ENCODE measurements at places on chromosomes 16 and 17.

DNA sequence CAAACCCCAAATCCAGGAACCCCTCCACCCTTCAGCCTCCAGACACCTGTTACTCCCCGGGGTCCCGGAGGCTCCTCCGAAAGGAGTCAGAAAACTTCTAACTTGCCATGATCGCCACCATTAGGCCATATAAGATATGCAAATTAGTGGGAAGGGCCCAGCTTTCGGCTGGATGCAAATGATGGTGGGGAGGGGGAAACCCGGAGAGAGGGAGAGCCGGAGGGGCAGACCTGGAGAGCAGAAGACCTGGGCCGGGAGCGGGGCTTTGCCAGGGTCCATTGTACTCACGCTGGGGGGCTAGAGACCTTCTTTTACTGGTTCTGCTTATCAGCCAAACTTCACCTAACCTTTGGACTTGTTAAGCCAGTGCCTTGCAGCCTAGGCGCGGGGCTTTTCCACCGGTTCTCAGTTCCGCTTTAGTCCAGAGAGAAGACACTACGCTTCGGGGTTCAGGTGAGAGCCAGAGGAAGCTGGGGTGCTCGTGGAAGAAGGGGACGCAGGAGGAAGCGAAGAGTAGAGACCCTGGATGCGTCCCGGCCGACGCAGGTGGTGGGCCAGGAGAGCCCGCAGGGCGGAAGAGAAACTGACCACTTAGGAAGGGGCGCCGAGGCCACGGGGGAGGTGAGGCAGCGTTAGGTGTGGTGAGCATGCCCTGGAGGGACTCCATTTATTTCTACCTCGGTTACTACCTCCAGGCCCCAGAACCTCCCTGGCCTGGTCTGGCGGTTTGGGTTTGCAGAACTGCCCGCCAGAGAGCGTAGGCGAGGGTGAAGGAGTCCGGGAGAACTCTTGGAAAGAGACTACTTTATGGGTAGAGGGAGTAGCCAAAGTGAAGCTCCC lies at the start of gene HNF1B:
TSS of gene HNF1B (minus strand) at position 99 of the 840 bp plus-strand sequence. CDS start 175 bp downstream, outside the sequence.
- no peak for DNase-seq

DNA sequence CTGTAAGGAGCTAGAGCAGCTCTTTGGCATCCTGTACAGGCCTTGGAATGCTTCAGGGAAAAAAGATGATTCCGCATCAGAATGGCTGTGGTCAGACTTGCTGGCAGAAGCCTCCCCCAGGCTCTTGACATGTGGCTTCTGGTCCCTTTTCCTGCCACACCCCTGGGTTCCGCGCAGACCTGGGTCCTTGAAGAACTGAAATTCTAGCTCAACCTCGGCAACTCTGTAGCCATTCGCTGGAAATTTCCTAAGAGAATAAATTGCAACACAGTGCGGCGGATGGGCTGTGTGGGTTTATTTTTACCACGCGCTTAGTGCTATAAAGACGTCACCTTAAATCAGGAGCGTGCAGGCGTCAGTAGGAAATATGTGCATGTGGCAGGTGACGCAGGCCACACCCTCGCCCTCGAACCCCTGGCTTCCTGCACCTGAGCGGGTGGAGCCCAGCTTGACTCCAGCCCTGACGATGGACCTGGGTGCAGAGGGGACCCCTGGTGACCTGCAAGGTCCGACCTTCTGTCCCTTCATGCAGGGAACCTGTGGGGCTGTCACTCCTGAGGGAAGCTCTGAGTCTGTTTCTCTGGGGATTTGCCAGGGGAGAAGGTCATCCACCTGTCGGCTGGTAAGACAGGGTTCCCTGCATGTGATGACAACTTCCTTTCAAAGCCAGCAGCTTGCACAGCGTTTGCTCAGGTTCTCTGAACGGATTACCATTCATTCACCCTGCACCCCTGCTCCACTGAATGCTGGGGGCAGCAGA lies 46.3 kb downstream of the METRNL start:
- DNase-seq, result no peak

GRCh38 chr17:64309710-64310109 lies 46.6 kb upstream of the TEX2 start:
- DNase-seq, result no peak

- DNase-seq, result no peak
Observed at GRCh38 chr17:16915752-16916556, 56.0 kb downstream of the TNFRSF13B start.

- no peak for DNase-seq
Observed at GRCh38 chr17:17814162-17815061, 22.4 kb downstream of the SREBF1 start.

- no peak for DNase-seq
Observed at GRCh38 chr16:58614212-58614611, 15.4 kb downstream of the CNOT1 start.

GRCh38 chr16:80006241-80007215 lies 406.0 kb upstream of the MAF start:
- DNase-seq, result no peak

- no peak for DNase-seq
Observed at GRCh38 chr17:50471009-50471905, 2.6 kb upstream of the CHAD start.

DNA sequence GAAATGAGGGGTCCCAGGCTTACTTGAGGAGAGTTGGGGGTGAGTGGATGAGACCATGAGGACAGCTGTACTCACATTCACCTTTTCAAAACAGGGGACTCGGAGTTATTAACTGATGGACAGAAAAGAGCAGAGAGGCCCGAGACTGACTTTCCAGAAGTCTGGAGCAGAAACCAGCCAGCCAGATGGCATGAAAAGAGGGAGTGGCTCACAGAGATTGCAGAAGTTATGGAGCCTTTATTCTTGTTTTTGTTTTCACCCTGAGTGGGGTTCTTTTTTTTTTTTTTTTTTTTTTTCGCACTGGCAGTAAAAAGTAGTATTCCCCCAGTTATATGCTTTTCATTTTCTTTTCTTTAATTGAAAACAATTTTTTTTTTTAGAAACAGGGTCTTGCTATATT lies 18.9 kb downstream of the TVP23A start:
- DNase-seq, result no peak

DNA sequence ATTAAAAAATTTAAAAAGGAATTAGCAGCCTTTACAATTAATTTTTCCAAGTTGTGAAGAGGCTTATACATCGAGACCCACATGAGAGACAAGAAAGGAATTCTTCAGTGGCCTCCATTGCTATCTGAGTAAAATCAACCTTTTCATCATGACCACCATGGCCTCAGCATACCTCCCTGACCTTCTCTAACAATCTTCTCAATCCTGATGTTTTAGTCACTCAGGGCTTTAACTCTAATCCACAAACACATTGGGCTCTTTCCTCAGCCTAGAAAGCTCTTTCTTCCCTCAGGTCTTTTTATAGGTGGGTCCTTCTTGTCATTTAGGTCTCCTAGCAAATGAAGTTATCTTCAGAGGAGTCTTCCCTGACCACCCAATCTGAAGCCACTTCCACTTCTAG lies 46.4 kb downstream of the SPOP start:
- no peak for DNase-seq

DNA sequence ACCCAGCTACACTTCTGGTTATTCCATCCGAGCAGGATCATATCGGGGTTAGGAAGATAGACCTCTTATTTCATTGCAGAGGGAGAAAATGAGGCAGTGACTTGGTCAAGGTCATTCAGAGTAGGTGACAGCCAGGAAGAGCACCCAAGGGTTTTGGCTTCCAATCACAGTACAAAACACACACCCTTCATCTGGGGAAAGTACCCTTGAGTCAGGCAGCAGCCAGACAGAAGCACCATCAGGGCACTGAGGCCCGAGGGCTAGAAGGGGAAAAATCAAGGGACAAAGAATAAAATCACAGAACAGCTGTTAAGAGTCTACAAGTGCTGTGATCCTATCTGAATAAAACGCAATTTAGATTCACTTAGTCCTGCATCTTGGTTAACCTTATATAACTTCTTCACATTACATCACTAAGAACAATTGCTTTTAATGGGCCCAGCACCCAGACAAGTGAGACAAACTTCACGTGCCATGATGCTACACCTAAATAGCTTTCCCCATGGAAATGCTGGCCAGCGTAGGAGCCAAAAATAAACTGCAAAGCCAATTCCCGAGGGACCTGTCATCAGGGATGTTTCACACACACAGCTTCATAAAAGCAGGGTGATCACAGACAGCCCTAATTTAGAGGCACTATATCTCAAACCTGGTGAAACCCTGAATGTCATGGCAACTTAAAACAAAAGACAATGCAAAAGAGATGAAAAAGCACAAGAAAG lies 4.9 kb downstream of the UBE2O start:
- DNase-seq, result no peak

DNA sequence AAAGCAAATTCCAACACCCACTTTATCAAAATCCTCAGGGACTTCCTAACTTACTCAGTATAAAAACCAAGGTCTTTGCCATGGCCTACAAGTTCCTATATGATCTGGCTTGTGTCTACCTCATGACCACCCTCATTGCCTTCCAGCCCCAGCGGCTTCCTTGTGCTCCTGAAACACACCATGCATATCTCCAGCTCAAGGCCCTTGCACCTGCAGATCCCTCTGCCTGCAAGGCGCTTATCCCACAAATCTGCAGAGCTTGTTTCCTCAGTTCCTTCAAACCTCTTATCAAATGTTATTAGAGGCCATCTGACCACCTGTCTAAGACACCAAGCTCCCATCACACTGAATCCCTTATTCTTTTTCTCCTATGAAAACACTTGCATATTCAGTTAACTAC lies 2.6 kb downstream of the BBS2 start:
- DNase-seq, result no peak

DNA sequence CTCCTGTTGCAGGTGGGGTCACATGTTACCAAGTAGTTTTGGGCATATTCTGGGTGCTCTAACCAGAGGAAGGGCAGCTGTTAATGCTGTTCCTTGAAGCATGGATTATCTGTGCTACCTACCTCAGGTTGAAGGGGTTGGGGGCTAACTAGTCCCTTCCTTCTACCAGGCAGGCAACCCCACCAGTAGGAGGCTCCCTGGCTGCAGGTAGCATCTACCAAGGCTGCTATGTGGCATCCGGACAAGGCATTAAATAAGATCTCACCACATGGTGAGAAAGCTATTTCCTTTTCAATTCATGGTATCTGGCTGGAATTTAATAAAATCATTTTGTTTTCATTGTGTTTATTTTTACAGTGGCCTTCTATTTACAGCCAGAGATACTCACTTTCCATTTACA lies 62.5 kb downstream of the CACNG3 start:
- no peak for DNase-seq

DNA sequence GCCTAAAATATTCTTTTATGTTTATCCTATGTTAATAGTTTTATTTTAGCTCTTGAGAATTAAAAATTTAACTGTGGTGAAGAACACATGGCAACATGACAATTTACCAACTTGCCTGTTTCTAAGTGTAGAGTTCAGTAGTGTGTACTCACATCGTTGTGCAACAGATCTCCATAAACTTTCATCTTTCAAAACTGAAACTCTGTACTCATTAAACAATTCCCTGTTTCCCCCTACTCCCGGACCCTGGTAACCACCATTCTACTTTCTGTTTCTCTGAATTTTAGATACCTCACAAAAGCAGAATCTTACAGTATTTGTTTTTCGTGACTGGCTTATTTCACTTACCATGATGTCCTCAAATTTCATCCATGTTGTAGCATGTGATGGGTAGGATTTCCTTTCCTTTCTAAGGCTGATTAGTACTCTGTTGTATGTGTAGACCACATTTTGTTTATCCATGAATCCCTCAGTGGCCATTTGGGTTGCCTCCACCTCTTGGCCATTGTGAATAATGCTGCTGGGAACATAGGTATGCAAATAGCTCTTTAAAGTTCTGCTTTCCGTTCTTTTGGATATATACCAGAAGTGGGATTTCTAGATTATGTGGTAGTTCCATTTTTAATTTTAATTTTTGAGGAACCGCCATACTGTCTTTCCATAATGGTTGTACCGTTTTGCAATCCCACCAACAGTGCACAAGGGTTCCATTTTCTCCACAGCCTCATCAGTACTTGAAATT lies 17.4 kb downstream of the IST1 start:
- no peak for DNase-seq

DNA sequence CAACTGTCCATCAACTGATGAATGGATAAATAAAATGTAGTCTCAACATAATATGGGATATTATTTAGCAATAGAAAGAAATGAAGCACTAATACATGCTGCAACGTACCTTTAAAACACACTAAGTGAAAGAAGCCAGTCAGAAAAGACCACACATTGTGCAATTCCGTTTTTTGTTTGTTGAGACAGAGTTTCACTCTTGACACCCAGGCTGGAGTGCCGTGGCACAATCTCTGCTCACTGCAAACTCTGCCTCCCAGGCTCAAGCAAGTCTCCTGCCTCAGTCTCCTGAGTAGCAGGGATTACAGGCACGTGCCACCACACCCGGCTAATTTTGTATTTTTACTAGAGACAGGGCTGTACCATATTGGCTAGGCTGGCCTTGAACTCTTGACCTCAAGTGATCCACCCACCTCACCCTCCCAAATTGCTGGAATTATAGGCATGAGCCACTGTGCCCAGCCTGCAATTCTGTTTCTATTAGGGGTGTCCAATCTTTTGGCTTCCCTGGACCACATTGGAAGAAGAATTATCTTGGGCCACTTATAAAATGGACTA lies 40.1 kb downstream of the SCNN1B start:
- no peak for DNase-seq

GRCh38 chr17:40949418-40949817 lies 12.0 kb upstream of the KRT23 start:
- DNase-seq, result no peak

DNA sequence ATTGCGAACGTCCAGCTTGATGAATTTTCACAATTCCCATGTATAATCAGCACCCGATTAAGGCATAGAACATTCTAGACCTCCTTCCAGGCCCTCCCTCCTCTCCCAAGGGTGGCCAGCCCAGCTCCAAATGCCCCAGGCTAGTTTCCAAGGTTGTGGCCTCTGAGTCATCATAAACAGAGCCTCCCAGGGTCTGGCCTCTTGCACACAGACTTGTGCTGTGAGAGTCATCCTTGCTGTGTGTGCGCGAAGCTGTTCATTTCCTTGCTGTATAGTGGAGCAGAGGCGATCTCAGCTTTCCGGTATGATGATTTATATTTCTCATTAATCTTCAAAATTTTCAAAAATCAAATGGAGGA lies 20.5 kb upstream of the JPH3 start:
- no peak for DNase-seq

- no peak for DNase-seq
Observed at GRCh38 chr16:12600116-12600515, 203.6 kb downstream of the CPPED1 start.

DNA sequence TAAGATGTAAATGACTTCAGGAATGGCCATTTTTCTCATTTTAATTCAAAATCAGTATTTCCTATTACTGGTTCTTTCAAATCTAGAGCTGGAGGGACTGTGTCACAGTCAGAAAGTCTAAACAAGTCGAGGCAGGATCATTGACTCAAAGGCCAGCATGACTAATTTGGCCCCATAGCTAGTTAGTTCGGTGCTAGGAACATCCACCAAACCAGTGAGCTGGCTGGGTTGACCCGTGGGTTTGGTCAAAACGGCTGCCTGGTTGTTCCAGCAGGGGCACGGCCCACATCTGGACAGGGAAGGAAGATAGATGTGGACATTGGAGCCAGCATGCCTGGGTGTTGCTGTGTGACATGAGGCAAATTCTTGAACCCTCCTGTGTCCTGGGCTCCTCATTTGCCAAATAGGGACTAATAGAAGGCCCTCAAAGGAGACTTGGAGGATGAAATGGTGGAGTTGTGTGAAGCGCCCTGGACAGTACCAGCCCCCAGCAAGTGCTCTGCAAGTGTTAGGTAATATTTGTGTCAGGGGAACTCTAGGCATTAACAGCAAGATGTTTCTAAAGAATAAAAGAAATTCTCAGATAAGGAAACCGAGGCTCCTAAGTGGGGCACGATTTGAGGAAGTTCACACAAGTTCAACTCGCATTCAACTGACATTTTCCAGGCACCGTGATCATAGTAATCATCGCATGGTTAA lies 46.2 kb downstream of the MEOX1 start:
- DNase-seq, result no peak

- DNase-seq, result no peak
Observed at GRCh38 chr17:42709561-42709960, 27.2 kb downstream of the CNTNAP1 start.

GRCh38 chr17:59376506-59376905 lies 45.1 kb downstream of the YPEL2 start:
- DNase-seq, result no peak
